Fibroblast of skin of right biceps (primary cell): ENCODE measurements at places on chromosomes 2 and 18.

DNA sequence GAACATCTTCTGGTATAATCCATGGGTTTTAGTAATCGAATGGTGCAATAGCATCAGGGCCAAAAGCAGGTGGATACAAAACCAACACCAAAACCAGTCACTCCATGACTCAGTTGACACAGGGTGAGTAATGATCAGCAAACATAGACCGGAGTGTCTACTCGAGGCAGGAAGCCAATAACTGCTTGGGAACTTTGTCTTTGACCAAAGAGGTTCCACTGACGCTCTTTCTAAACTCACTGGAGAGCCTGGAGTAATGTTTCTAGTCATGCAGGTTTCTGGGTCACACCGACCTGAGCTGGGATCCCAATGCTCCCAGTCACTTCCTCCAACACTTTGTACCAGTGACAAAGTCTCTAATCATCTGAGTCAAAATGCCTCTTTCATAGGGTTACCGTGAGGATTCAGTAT is 30.9 kb downstream of the MREG start:
- peak; percentile 62 for DNase-seq

- DNase-seq: peak; percentile 42
Measured at GRCh38 chr2:187475499-187476248, 27.6 kb upstream of the CALCRL start.

- no peak for DNase-seq
Measured at GRCh38 chr2:150303281-150303680, 184.2 kb downstream of the RND3 start.

GRCh38 chr2:223877721-223878410 is 40.5 kb upstream of the AP1S3 start:
- no peak for DNase-seq

DNA sequence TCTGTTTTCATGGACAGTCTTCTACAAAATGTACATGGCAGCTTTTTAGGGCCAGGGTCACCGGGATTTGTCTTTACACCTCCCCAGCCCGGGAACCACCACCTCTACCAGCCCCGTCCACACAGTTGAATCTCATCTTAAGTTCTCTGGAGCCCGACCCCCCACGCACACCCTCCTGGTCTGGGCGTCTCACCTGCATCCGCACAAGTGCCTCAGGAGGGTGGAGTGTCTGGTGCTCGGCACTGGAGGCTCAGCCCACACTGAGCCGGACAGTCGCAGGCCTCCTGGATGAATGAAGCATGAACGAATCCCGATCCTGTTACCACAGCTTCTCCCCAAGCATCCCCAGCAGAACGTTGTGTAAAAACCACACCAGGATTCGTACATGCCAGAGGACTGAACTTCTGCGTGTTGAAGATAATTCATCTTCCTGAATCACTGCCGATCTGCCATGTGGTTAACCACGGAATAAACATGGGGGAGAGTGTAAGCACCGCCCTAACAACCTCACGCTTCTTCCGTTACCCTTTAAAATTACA is 162.0 kb downstream of the RTP5 start:
- DNase-seq: peak; percentile 94

- peak; percentile 15 for DNase-seq
Measured at GRCh38 chr2:234292205-234292961, 204.5 kb downstream of the ARL4C start.

- DNase-seq: no peak
Measured at GRCh38 chr18:3074087-3074486, 61.1 kb upstream of the LPIN2 start.

DNA sequence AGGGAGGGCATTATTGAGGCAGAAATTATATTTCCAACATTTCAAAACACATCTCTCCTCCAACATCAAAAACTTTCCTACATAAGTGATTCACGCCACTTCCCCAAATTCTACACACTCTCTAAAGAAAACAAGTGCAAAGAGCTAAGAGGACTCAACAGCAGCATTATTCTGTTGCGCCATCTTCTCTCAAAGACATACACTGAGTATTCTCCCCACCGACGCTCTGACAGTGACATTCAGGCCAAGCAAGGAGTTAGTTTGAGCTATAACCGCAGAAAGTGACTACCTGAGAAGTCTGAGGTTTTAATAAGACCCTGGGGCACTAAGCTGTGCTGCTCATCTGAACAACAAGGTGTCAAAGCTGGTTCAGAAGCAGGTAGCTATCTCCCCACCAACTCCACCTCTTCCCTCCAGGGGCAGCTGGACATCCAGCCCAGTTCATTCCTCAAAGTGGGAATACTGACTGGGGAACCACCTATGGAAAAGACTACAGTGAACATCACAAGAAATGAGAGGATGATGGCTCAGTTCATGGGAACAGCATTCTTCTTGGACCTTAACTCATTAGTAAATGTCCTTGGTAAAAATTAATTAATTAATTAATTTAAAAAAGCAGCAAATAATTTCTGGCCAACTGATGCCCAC is 309.5 kb upstream of the CCDC68 start:
- no peak for DNase-seq

DNA sequence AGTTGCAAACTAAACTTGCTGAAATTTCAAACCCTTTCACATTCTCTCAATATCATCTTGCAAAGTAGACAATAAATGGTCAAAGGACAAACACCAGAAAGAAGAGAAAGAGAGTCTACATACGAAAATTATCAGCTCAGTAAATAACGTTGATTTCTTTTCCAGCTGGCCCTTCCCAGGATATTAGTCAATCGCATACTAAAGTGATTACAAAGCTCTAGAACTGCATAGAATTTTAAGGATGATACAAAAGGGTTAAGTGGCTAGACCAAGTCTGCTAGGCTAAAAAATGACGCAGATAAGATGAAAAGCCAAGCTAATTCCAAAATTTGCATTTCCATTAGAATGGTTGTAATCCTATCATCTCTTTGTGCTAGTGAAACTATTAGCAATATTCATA is 405.7 kb downstream of the FBXO15 start:
- DNase-seq: peak; percentile 30

GRCh38 chr2:39524756-39525635 is 87.9 kb upstream of the MAP4K3 start:
- no peak for DNase-seq

DNA sequence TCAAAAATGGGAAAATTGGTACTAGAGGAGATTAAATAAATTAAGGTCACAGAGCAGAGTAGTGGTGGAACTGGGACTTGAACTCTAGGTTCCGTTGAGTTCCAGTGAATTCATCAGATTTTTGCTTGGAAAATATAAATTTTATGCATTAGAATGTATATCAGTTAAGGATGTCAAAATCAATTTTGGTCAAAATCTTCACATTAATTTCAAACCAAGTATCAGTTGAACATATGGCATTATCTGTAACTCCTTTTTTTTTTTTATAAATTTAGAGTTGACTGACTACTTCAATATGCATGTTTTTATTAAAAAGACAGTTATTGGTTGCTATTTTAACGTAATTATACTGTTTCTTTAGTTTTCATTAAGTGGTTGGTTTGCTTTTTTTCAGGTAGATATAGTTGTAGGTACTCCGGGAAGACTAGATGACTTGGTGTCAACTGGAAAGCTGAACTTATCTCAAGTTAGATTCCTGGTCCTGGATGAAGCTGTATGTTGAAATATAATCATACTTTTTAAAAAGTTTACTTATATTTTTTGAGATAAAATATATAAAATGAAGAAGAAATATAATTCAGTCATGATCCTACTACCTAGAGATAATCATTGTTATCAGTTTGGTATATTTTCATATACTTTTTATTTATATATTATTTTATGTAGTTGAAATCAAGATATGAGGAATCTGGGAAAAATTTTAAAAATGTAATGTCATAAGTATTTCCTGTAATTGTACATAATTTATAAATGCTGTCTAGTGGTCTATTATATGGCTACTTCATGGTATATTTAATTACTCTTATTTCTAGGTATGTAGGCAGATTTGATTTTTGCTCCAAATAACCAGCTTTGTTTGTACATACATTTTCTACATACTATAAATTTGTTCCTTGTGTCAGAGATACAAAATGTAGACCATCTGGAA is 25.4 kb downstream of the DDX1 start:
- DNase-seq: no peak

DNA sequence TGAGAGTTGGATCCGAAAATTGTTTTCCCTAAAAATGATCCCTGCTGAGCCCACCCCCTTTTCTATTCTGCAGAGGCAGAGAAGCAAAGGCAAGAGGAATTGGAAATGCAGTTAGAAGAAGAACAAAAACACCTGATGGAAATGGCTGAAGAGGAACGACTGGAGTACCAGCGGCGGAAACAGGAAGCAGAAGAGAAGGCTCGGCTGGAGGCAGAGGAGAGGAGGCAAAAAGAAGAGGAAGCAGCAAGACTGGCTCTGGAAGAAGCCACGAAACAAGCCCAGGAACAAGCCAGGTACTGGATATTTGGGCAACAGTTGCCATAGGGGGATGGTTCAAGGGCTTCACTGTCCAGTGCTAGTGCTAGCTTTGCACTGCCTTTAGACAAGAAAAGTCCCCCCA is 41.7 kb downstream of the SUMO1 start:
- no peak for DNase-seq

DNA sequence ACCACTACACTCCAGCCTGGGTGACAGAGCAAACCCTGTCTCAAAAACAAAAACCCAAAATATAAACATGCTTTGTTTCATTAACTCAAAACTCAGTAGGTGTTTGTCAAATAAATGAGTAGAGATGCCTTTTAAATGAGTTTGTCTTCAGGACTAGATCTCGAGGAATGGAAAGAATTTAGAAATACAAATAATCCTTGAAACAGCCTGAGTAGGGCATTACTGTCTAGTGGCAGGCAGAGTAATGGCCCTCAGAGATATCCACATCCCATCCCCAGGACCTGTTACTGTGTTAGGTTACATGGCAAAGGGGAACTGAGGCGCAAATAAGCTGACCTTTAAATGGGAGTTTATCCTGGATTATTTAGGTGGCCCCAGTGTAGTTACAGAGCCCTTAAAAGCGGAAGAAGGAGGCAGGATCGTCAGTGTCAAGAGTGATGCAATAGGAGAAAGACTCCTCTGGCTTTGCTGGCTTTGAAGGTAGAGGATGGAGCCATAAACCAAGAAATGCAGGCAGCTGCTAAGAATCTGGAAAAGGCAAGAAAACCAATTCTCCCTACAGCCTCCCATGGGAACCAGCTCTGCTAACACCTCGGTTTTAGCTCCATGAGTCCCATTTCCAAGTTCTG is 63.0 kb downstream of the CABLES1 start:
- DNase-seq: no peak

- no peak for DNase-seq
Measured at GRCh38 chr18:78596794-78597345, 382.7 kb upstream of the SALL3 start.

DNA sequence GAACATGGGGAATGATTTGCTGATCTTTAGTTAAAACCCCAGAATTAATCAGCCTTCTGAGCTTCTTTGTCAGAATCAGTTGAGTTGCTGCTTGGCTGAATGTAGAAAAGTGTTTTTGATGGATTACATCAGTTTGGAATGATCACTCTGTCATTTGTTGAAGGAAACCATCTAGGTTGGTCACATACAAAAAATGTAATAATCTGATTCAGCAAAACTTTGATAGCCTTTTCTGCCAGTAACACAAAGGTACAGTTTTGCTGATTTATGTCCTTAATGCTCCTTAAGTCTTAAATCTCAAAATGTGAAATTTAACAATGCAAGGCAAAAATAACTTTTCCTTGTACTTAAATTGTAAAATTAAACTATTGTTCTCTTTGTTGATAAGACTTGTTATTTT is 74.3 kb downstream of the GALNT13 start:
- DNase-seq: no peak

GRCh38 chr2:217360111-217360510 is 500.2 kb upstream of the TNP1 start:
- DNase-seq: no peak

DNA sequence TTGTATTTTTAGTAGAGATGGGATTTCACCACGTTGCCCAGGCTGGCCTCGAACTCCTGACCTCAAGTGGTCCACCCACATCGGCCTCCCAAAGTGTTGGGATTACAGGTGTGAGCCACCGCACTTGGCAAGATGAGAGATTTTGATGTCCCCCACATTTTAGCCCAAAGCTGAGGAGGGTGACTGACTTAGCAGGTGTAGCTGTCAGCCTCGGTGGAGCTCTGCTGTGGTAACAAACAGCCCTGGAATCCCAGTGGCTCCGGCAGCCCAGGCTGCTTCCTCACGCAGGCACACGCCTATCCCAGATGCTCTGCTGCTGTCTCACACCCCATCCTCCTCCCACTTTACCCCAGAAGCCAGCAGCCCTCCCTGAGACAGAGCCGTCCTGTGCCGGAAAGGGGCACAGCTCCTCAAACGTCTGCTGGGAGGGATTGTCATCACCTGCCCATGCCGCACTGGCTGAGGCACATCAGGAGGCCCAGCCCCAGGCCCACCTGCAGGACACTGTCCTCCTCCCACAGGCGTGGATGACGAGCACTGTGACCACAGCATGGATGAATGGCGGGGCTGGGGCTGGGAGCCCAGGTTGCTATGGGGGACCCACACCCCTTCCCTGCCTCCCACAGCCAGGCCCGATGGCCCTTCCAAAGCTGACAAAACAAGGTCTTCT is 10.6 kb upstream of the BOK start:
- peak; percentile 19 for DNase-seq

GRCh38 chr2:112001136-112001715 is 53.8 kb upstream of the TMEM87B start:
- peak; percentile 22 for DNase-seq

- DNase-seq: no peak
Measured at GRCh38 chr18:34806527-34806926, 96.4 kb downstream of the DTNA start.

- no peak for DNase-seq
Measured at GRCh38 chr2:80530442-80531064, 226.0 kb upstream of the LRRTM1 start.

GRCh38 chr2:19866771-19867170 is 35.0 kb downstream of the TTC32 start:
- no peak for DNase-seq

DNA sequence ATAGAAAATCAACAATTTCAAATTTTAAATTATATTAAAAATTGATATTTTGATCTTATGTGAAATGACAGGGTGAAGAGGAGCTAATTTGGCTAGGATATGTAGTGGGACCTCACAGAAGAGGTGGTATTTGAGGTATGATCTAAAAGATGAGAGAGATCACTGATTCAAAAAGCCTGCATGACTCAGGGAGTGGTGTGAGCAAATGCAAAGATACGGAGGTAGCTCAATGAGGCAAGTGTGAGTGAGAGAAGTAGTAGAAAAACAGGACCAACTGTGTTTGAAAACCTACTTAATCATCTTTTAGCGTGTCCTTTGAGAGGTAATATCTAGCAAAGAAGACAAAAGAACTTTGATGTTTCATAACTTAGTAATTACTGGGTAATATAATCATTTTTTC is 557.5 kb downstream of the DSC3 start:
- DNase-seq: peak; percentile 3

DNA sequence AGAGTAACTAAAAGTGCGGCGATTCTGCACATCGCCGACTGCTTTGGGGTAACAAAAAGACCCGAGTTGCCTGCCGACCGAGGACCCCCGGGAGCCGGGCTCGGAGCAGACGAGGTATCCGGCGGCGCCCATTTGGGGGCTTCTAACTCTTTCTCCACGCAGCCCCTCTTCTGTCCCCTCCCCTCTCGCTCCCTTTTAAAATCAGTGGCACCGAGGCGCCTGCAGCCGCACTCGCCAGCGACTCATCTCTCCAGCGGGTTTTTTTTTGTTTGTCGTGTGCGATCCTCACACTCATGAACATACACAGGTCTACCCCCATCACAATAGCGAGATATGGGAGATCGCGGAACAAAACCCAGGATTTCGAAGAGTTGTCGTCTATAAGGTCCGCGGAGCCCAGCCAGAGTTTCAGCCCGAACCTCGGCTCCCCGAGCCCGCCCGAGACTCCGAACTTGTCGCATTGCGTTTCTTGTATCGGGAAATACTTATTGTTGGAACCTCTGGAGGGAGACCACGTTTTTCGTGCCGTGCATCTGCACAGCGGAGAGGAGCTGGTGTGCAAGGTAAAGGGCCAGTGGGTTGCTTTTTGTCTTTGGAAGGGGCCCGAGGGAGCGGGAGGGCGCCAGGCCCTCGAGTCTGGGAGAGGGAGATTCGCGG is 1.4 kb downstream of the TRIB2 start:
- peak; percentile 52 for DNase-seq
